ENCODE measurements at places on chromosomes 12 and 14.

DNA sequence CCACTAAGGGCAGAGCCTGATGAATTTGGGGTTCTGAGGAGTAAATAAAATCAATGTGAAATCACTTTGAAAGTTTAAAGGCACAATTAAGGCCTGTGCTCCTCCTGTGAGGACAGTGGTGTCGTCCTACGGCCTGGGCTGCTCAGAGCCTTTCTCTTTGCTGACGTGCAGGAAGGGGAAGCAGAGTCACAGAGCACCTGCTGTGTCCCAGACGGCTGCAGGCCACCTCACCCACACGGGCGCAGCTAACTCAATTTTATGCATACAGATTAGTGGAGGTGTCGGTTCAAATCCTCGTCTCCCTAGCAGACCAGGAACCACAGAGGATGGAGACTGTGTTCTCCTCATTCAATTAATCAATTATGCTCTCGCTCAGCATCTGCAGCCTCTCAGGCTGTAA, 11.4 kb upstream of the DLK1 start:
- DNase-seq = no peak

GRCh38 chr12:54416687-54417603, 2.1 kb downstream of the ITGA5 start:
- DNase-seq = no peak

DNA sequence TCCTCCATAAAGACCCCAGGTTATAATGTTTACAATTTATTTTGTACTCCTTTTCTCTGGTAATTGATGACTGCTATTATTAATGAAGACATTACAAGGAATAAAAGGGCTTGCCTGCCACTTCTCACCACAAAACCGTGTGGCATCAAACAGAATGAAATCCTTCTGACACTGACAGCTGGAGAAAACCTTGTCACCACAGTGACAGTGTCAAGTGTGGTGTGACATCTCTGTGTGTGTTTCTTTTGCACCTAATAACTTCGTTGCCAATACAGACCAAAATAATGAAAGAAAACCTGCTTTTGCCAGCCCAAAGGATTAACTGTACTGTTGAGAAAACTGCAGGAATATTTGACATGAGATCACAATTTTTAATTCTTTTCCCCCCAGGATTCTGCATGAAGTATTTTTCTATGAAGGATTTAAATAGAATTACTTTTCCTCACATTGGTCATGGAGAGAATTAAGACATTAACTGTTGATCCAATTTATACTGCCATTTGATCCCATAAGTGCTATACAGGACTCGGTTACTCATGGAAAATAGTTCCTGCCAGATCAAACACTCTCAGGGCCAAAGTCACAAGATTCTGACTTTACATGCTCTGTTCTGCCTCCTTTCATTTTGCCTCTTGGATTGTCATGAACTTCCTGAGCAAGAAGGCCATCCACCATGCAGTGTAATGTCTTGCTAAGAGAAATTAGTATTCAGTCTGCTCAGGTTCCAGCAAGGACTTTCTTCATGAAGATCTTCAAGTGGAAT, 60.4 kb upstream of the IFNG-AS1 start:
- no peak for DNase-seq

DNA sequence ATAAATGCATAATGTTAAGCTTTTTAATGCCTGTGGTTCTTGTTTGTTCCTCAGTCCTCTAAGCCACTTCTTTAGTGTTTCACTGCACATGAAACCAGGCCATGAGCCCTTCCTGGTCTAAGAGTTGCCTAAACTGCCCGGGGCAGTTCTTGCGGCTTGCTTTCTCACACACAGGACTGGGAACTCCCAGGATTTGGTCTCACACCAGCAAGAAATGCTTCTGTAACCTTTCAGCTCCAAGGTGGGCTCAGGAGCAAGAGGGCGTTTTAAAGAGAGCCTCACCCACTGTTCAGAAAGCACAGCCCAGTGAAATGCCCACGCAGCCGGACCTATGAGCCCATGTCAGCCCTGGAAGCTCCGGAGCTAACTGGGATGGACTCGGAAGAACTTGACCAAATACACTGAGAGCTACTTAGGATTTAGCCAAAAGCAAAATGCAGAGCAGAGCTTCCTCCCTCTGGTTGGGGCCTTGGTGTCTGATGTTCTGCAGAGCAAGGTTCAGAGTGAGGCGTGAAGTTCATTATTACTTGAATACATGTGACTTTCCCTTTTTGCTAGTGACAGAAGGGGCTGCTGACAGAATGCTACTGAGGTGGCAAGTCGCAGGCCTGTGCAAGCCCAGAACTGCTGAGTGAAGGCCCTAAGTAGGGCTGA, 23.4 kb downstream of the SLC25A29 start:
- DNase-seq = no peak

DNA sequence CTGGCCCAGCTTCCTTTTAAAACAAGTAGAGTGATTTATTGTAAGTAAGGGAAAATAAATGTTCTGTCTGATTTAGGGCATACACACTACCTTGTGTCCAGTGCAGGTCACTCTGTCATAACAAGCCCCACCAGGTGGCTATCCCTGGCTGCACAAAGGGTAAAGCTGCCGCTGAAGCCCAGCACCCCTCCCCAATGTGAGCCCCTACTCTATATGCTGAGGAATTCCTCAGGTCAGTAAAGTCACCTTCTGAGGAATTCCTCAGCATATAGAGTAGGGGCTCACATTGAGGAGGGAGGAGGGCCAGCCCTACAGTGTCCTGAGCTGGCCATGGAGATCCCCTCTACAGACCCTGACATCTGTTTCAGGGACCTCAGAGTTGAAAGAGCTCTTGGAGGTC, 67.2 kb downstream of the TBC1D30 start:
- no peak for DNase-seq

DNA sequence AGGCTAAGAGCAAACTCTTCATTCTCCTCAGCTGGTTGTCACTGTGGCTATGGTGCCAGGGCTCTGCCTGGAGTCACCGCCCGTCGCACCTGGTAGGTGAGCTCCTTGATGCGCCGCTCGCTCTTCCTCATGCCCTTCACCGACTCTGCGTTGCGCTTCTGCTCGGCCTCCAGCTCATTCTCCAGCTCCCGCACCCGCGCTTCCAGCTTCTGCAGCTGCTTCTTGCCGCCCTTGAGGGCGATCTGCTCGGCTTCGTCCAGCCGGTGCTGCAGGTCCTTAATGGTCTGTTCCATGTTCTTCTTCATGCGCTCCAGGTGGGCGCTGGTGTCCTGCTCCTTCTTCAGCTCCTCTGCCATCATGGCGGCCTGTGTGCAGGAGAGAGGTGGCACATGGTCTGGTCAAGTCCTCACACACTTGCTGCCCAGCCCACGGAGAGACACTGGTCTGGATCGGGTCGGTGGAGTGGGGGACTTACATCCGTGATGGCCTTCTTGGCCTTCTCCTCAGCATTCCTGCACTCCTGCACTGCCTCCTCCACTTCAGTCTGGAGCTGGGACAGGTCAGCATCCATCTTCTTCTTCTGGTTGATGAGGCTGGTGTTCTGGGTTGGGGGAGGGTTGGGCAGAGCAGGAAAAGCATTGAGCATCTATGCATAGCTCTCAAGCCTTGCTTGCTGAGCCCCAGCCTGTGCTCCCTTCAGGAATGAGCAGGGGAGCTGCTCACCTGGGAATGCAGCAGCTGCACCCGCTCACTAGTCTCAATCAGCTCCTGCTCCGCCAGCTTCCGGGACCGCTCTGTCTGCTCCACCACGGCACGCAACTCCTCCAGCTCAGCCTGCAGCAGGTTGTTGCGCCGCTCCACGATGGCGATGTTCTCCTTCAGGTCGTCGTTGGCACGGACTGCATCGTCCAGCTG, 7.1 kb upstream of the MYH6 start:
- no peak for DNase-seq

DNA sequence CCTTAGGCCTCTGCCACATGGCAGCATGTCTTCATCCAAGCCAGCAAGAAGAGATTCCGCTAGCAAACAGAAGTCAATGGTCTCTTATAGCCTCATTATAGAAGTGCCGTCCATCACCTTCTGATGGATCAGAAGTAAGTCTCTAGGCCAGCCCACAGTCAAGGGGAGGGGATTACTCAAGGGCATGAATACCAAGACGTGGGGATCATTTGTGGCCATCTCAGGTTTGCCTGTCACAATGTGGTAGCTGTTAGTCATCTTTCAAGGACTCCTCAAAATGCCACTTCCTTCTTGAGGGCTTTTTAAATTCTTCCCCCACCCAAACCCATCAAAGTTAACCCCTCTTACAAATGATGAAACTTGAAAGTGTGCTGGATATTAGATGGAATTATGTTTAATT, 8.1 kb upstream of the ADCY6 start:
- no peak for DNase-seq
